ENCODE measurements at places on chromosomes 11 and 22.

DNA sequence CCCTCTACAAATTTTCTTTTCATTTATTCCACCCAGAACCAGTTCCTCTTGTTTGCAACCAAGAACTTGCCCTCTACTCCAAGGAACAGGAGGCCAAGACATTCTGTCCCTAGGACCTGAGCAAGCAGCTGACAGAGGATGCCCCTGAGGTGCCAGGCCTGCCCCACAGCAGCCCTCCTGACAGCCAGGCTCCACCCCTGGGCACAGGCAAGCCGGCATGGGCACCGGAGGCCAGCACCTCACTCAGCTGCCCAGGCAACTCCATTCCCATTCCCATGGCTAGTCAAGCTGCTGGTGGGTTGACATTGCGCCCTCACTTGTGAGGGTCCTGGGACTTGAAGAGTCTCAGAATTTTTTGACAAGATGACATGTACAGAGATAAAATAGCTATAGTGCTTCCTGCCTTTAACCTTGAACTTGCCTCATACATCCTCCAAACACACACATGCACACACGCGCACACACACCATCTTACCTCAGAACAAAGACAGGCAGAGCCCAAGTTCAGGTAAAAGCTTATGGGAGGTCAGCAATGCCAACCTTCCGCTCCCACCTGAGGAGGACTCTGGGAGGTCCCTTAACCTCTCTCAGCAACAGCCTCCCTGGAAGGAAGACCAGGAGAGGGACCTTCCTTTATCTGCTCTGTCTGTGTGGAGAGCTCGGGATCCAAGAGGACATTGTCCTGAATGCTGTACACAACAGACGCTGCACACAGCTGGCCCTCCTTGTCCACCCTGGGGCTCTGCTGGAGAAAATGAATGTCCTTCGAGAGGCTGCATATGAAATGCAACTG lies 620.9 kb upstream of the CADM1 start:
- DNase-seq: no peak

- DNase-seq: no peak
These were observed 106.7 kb downstream of the MORC2 start for GRCh38 chr22:30861688-30862552.

GRCh38 chr22:37848587-37849088 lies 581 bp upstream of the EIF3L start:
- DNase-seq: no peak

- peak; percentile 77 for DNase-seq
These were observed at the start of gene HTR3A for GRCh38 chr11:113974741-113975470. HTR3A (plus strand) TSS chr11:113975108; CDS start chr11:113975326, 218 bp downstream.

GRCh38 chr11:37496201-37496600 lies 898.2 kb upstream of the RAG2 start:
- DNase-seq: no peak

- no peak for DNase-seq
These were observed 68.5 kb downstream of the C2CD3 start for GRCh38 chr11:74102321-74102720.

DNA sequence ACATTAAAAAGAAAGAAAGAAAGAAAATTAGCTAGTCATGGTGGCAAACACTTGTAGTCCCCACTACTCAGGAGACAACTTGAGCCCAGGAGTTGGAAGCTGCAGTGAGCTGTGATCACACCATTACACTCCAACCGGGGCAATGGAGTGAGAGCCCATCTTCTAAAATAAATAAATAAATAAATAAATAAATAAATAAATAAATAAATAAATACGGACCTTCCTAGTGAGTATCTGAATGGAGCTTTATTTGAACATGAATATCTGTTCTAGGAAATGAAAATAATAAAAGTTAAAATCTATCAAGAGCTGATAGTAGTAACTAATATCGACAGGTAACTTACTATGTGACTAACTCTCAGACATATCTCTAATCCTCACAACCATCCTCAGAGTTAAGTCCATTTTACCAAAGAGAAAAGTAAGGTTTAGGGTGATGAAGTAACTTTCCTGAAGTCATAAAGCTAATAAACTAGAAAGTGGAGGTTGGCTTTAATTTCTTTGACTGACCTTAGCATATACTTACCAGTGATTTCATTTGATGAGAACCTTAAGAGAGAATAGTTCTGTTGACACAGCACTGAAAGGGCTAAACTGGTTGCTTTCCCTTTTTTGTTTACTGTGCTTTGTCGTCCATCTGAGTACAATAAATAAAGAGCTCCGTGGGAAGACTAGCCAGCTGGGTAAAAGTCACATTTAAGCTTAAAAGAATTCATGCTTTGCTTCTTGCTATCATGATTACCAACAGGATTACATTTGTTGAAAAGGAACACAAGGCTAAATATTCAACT lies 22.4 kb downstream of the ENTHD1 start:
- DNase-seq: no peak

GRCh38 chr11:24628224-24628776 lies 131.4 kb downstream of the LUZP2 start:
- no peak for DNase-seq

- no peak for DNase-seq
These were observed 17.7 kb upstream of the PAFAH1B2 start for GRCh38 chr11:117126223-117126965.

GRCh38 chr11:132541794-132542193 lies 990.5 kb downstream of the OPCML start:
- DNase-seq: no peak

GRCh38 chr11:1641096-1641495 lies 11.5 kb downstream of the KRTAP5-5 start:
- no peak for DNase-seq

DNA sequence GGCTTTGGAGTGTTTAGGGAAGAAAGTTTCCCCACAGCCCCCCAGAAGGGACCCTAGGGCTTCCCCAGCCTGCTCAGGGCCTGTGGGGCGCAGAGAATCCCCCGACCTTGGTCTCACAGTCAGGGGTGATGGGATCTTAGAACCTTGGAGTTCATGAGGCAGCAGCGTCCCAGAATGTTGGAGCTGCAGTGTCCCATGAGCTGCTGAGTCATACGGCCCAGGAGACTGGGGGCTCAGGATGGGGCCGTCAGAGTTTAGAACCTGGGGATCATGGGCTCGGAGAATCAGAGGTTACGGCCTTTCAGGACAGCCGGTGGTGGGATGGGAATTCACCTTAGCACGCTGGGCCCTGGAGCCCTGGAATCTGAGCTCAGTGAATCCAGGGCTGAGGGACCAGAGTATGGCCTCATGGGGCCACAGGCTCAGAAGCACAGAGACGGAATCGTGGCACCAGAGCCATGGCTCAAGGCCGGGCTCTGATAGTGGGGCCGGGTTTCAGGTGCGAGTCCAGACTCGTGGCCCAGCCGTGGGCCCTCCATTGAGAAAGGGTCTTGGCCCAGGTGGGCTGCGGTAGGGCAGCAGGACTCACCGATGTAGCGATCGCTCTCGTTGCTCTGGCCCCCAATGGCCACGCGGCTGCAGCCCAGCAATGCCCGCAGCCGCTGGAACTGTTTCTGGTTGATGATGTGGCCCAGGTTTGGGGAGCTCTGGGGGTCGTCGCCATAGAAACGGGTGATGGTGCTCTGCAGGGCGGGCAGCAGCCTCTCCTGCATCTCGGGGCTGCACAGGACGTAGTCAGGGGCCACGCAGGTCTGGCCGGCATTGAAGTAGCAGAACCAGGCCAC lies 9.5 kb downstream of the ALDH3B2 start:
- DNase-seq: no peak

DNA sequence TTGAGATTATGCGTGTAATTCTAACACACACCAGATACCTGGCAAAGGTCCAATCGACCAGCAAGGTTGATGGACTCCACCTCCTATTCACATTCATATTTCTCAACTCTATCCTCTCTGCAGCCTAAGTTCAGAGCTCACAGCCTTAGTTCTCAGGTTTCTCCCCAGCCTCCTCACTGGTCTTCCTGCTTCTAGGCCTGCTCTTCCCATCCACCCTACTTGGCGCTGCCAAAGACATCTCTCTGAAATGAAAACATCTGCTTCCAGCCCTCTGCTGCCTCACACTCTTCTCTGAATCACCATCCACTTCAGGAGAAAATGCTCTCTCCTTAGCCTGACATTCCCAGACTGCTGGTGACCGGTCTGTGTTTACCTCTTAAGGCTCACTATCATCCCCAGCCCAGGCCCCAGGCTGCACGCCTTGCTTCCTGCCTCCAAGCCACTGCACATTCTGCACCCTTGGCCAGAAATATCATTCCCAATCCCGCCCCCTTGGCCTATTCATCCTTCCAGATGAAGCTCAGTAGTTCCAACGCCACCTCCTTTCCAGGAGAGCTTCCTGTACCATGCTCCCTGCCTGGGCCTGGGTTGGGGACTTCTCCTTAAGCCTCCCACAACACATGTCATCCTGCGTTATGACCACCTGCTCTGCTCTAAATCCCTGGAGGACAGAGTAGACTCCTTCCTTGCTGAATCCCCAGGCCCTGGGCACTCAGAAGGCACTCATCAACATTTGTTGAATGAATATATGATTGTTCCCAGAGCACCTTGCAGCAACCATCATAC lies 3.5 kb downstream of the ARRB1 start:
- no peak for DNase-seq

DNA sequence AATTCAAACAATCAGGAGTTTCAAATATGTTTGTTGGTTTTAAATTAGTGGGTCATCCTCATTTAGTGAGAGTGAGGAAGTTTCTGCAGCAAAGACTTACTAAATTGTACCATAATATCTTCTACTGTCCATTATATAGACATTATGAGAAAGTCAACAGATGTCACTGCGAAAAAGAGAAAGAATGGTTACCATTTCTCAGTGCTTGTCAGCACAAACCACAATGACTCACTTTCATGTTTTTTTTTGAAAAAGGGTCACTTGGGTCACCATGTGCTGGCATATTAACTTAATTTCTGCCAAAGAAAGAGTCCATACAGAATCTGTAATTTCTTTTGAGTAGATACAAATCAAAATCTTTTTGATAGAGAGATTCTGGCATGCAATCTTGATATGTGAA lies 924.6 kb upstream of the FAT3 start:
- DNase-seq: no peak

DNA sequence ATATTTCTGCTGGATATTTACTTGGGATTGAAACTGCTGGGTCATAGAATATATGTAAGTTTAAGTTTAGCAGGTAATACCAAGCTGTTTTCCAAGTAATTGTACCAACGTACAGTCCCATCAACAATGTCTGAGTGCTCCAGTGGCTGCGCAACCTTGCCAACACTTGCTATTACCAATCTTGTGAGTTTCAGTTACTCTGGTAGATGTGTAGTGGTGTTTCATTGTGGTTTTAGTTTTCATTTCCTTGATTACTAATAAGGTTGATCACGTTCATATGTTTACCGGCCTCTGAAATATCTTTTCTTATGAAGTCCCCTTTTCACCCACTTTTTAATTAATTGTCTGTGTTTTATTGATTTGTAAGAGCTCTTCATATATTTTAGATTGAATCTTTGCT lies 370.6 kb upstream of the CADM1 start:
- no peak for DNase-seq

All from lower lobe of right lung (tissue), 2 donors.